ENCODE measurements at places on chromosomes 2 and 18.

DNA sequence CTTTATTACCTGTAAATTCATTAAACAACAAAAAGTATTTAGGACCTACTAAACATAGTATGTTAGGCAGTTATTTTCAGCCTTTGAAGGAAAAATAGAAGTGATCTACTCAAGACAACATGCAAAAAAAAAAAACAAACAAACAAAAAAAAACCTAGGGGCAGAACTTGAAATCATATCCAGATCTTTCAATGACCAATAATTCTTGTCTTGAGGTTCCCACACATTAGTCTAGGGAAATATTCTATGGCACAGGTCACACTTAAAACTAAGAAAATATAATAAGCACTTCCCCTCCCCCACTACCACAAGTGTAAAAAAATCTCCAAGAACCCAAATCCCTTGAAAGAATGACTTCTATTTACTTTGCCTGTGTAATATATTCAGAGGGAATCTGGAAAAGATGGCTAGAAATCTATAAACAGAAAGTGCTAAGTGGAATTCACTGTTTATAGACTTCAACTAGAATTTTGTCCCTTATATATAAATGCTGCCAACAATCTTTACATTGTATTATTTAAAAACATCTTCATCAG is 3.5 kb downstream of the PELI1 start:
- no peak for DNase-seq

DNA sequence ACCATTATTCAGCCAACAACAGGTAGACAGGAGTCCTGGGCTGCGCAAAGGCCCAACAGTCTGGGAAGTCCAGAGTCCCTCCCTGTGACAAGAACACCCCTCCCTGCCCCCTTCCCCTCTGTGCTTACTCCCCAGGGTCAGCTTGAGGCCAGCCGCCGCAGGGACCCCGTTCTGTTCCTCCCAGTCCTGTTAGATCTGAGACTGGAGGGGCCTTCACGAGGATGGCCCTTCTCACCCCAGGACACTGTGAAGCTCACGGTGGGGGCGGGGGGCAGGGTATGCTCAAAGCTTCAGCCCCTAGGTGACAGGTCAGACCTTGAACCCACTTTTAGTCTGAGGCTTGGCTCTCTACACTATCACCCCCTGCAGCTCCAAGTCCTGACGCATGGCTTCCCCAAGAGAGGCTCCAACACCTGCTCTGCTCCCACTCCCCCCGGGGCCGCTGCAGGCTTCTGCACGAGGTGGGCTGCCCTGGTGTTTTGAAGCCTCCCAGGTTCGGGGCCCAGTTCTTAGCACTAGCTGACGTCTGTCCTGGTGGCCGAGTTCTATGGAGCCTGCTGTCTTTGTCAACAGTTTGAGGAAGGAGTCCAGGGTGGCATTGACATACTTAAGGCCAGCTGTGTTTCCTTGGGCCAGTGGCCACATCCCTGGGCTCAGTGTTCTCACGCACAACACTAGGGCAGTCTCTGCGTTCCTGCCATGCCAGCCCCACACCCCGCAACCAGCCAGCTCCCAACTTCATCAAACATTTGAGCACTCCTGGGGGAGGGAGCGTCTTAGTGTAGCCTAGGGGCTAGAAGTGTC is 37.2 kb upstream of the HPCAL1 start:
- DNase-seq: no peak

DNA sequence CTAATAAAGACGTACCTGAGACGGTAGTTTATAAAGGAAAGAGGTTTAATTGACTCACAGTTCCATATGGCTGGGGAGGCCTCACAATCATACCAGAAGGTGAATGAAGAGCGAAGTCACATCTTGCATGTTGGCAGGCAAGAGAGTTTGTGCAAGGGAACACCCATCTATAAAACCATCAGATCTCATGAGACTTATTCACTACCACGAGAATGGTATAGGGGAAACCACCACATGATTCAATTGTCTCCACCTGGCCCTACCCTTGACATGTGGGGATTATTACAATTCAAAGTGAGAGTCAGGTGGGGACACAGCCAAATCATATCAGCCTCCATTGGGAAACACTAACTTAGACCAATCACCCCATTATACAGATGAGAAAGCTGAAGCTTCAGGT is 81.4 kb downstream of the SKA1 start:
- DNase-seq: no peak

- DNase-seq: no peak
Measured at GRCh38 chr18:28512357-28512756, 335.4 kb upstream of the CDH2 start.

DNA sequence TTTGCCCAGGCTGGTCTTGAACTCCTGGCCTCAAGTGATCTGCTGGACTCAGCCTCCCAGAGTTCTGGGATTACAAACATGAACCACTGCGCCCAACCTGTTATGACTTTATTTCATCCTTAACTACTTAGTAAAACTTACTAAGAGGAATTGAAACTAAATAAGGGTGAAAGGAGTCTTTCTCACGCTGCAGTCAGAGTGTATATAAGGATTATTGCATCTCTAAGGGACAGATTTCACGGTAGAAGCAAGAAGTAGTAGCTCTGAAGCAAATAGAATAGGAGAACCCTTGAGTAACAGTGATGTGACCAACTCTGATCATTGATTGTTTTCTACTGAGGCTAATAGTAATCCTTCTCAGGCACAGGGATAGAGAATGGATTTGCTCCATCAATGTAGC is 960.1 kb downstream of the CPS1 start:
- DNase-seq: no peak

DNA sequence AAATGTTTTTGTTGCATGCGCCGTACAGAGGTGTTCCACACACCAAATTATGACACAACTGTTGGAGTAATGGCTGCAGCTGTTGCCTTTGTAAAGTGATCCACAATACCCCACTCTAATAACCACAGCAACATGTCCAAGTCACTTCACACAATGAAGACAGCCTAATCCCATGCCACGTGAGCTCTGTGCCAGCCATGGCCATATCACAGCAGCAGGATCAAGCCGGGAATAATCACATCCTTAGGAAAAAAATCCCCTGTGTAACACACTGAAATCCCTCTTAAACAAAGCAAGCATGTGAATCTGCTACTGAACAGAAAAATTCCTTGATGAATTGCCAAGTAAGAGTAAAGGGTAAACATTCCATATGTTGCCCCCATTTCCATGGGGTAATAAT is 179.5 kb upstream of the PARD3B start:
- no peak for DNase-seq

DNA sequence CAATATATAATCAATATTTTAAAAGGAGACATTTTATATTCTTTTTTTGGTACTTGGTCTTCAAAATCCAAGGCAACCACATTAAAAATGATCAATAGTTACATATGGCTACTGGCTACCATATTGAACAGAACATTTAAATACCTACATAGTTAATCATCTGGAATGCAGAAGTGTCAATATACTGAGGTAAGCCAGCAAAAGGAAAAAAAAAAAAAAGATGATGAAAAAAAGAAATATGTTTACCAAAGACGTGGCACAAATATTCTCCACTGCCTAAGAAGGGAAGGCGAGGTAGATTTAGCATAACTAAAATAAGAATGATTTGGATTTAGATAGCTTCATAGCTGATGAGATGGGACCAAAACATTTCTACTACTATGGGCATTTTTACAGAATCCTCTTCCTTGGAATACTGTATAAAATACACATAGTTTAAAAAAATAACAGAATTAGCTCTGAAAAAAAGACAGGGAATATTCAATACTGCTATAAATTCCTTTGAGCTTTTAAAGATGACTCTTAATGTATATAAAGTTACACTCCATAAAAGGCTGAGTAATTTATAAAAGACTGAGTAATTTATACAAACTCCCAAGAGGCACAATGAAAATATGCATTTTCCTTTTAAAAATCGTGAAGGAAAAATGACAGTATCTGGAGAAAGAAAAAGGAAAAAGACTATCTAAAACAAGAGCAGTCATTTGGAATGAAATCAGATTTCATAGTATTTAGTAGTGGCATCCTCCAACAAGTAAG is 63.5 kb downstream of the CDH2 start:
- no peak for DNase-seq

DNA sequence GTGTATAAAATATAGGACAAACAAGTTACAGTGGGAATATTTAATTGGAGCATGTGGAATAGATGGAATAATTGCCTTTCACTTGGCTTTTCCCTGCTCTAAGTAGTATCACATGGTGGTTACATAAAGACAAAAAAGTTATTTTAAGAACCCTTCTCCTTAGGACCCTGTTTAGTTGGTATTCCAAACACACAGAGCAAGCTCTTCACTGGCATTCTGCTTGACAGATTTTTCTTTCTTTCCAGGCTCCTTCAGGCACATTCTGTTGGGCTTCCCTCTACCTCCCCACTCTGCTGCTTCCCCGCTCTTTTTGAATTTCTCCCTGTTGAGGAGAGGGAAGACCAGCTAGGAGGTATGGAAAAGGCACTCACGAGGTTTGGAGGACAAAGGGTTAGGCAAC is 29.0 kb upstream of the DARS1 start:
- no peak for DNase-seq

DNA sequence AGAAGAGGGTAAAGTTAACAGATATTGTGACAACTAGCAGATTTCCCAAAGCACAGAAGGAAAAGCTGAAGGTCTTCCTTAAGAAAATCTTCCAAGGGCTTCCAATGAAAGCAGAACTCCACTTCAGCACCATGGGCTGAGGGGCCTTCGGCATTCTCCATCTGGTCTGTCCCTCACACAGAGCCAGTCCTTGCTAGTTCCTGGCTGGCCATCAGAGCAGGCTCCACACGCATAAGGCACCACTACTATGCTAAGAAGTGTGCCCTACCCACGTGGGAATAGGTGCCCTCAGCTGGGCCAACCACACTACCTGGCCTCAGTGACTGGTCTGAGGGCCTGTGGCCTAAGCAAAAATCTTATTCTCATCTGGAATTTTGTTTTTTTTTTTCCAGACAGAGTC is 73.5 kb downstream of the METTL4 start:
- no peak for DNase-seq

DNA sequence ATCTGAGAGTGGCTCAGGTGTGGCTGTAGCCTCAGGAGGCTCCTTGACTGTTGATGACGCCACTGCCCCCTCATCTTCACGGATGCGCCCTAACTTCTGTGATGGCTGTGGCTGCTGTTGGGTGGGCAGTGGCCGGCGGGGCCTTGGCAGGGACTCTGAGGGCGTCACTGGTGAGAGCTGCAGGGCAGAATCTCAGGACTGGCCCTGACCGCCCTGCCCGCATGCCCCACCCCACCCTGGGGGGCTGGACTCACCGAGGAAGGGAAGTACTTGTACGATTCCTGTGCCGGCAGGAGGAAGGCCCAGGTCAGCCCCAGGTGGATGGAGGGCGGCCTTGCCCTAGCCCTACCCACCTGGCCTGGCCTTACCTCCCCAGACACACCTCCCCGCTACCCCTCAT is 2.4 kb downstream of the CXXC1 start:
- DNase-seq: no peak

- no peak for DNase-seq
Measured at GRCh38 chr2:236562434-236562833, 7.2 kb upstream of the ACKR3 start.

- peak; percentile 55 for DNase-seq
Measured at GRCh38 chr2:143802871-143803650, 673.8 kb downstream of the ARHGAP15 start.

DNA sequence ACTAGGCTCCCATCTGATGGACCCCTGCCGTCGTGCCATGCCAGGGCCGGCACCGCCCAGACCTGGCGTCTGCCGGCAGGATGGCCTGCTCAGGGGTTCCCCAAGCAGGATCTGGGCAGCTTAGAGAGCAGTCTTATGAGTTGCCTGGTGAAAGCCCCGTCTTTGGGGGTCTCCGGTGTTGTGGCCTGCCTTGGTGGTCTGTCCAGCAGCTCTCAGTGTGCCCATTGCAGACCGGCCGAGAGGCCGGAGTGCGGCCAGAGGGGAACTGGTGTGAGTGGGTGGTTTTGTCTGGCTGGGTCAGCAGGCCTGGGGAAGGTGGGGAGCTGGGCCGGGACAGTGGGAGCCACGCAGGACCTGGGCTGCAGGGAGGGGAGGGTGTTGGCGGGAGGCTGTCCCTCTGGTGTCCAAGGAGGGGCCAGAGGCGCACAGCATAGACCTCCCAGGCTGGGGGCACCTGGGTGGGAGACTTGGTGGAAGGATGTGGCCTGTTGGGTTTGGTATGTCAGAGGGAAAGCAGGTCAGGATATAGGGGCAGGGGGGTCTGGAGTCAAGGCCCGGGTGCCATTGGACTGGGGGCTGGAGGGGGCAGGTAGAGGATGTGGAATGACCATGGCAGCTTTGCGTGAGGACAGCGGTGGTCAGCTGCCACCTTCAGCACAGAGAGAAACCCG is 16.5 kb downstream of the GPC1 start:
- DNase-seq: no peak

GRCh38 chr18:42977982-42978637 is 137.4 kb downstream of the RIT2 start:
- no peak for DNase-seq

DNA sequence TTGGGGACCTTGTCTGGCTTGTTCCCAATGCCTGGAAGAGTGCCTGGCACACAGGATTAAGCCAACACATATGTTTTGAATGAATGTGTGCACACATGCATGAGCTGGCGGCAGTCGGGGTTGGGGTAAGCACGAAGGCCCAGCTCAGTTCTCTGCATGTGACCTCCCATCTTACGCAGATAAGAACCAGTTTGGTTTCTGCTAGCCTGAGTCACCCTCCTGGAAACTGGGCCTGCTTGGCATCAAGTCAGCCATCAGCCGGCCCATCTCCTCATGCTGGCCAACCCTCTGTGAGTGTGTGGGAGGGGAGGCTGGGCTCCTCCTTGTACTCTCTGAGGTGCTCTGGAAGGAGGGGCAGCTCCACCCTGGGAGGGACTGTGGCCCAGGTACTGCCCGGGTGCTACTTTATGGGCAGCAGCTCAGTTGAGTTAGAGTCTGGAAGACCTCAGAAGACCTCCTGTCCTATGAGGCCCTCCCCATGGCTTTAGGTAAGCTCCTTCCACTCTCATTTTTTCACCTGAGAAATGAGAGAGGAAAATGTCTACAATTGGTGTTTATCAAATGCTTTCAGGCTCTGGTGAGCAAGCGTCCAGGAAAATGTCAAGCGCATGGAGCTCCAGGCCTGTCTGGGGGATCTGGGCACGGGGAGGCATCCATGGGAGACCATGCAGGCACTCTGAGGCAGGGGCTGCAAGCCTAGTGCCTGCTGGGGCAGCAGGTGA is 9.7 kb upstream of the IL1RN start:
- no peak for DNase-seq

- DNase-seq: no peak
Measured at GRCh38 chr2:222447131-222447530, 22.8 kb downstream of the SGPP2 start.

DNA sequence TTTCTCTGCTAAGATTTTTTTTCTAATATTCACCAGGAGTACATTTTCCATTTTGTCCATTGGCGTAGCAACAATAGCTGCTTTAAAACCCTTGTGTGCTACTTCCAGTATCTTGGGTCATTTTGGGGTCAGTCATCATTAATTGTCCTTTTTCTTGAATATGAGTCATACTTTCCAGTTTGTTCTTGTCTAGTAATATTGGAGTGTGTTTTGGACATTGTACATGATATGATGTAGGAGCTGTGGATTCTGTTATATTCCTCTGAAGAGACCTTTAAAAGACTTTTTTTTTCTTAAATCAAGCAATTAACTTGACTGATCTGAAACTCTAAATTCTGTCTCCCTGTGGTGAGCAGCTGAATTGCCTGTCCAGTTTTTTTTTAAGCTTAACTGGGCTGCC is 40.8 kb downstream of the AGPS start:
- DNase-seq: no peak

Data from GM10248 (cell line).